ENCODE measurements at places on chromosomes 6 and 20.

DNA sequence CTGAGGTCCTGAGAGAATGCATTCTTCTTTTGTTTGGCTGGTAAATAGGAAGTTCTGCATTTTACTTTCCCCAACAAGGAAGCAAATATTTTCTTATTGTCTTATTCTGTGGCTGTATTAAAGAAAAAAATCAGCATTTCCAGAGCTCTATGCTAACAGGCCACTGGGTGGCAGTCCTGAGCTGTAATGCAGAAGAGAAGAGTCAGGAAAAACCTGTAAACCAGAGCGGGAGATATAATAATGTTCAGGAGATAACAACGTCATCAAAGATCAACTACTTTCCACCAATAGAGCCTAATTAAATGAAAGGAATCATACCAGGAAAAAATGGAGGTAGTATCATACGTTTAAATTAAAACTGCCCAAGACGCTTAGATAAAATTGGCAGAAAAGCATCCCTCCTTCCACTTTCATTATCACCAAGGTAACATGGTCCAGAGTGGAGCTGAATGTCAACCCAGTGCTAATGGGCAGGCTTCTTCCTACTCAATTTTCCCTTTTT, 55.6 kb upstream of the CARMIL1 start:
- peak; percentile 78 for DNase-seq

DNA sequence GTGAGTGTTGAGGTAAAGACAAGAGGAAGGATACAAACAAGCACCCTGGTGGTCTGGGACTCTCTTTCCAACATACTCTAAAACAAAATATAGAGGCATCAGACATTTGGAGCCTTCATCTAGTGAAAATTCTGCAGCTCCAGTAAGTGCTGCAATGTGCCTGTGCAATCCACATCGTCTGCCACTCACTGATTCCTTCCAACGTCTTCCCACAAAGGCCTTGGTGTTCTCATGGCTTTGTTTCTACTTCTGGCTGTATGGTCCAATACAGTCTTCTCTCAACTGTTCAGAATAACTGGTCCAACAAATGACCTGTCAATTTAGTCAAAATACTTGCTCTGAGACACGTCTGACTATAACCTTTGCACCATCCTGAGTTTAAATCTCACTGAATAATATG, 125.8 kb downstream of the MAP7 start:
- no peak for DNase-seq

DNA sequence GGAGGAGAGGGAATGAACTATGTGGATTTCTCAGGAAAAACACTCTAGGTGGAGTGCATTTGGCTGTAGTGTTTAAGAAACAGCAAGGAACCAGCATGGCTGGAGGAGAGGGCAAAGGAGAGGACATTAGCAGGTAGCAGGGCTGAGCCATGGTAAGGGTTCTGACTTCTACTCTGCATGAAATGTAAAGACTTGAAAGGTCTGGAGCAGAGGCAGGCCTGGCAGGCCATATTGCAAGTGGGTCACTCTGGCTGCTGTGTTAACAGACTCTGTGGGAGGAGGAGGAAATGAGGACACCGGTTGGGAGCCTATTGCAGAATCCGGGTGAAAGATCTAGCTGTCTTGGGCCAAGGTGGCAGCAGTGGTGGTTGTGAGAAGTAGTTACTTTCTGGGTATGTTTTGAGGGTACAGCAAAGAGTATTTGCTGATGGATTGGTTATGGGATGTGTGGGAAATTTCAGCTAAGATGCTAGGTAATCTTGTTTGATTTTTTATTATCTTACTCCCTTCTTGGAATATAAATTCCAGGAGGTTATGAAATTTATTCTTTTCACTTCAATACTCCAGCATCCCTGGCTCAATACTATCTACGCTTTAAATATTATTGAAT, 115.9 kb upstream of the BCLAF1 start:
- no peak for DNase-seq

DNA sequence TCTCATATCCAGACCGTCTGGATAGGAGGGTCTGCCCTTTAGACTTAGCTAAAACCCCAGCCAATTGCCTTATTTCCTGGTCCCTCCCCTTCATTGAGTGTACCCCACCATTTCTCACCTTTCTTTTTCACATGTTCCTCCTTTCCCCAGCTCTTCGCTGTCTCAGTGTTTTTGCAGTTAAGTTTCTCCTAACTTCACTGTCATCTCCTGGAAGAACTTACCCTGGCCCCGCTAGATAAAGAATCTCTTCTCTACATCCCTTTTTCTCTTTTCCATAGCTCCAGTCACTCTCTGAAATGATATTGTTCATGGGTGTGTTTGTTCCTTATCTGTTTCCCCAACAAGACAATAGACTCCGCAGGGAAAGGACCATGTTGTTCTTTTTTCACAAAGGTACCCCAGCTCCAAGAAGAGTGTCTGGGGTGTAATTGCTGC, 208.8 kb downstream of the TSHZ2 start:
- no peak for DNase-seq

DNA sequence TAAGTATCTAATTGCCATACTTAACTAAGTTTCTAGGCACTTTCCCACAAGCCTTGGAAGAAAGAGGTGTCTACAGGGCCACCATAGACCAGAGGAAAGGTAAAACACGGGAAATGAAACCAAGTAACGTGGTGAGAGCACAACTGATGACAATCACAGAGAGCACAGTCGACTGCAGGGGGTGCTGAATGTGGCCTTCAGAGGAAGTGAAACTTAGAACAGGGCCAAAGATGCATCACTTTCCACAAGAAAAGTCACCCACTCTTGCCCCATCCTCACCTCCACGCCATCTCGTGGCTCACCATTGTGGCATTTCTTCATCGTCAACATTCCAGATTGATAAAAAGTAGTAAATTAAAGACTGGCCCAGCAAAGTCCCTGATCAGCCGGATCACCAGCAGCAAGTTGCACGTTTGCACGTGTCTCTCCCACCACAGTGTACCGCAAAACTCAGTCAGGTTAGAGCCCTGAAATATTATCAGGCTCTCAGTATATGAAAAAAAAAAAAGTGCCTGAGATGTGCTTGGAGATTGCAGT, 31.4 kb downstream of the HIVEP2 start:
- no peak for DNase-seq

DNA sequence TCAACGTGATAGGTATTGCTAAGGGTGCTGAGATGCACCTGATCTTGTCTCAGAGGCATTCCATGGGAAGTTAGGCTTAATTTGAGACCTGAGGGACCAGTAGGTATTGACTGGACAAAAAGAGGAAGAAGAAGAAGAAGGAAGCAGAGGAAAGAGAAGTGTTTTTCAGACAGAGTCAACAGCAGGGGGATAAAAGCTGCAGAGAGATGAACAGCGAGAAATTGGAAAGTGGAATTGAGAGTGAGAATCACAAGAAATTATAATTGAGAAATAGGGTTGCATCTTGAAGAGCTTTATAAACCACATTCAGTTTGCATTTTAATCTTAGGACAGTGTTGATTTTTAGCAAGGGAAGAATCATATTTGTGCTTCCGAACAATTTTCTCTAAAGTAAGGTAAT, 254.0 kb downstream of the CD83 start:
- DNase-seq, result no peak

- DNase-seq, result no peak
These were observed 6.0 kb downstream of the DOK5 start for GRCh38 chr20:54481442-54481841.

- no peak for DNase-seq
These were observed 8.4 kb downstream of the CCDC167 start for GRCh38 chr6:37491171-37491829.

DNA sequence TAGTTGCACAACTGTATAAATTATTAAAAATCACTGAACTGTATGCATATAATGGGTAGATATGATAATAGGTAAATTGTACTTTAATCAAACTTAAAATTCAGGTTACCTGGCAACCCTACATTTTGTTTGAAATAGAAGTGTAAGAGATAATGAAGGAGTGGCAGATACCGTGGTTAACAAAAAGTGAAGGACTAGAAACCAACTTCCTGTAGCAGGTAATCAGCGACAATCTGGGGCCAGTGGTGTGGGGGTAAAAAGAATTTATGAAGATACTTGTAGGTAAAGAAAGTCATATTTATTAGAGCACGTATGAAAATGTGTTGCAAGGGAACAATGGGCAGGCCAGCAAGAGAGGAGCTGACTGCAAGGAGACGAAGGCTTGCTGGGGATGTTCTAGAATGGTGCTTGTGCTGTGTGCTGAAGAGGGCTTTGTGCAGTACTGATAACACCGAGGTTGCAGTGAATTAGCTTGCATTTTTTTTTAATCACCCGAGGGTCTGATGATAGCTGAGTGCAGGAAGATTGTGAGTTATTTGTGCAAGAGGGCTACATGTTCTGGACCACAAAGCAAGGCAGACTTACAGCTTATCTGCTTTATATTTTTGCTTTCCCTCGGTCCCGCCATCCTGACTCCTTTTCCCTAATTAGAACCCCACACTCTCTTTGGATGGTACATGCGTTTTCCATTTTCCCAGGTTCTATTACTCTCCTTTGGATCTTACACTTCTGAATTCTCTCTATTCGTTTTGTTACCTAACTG, 4.6 kb upstream of the ENPP1 start:
- no peak for DNase-seq

- no peak for DNase-seq
These were observed 37.6 kb downstream of the GRM1 start for GRCh38 chr6:146066506-146066905.

Data from fibroblast of upper back skin (primary cell).